NCI-H1092 treated with DMSO at 0.1 percent for 48 hours (cell line): ENCODE measurements at places on chromosomes 6 and 20.

- no peak for DNase-seq
Measured at GRCh38 chr6:14468647-14469321, 351.2 kb downstream of the CD83 start.

DNA sequence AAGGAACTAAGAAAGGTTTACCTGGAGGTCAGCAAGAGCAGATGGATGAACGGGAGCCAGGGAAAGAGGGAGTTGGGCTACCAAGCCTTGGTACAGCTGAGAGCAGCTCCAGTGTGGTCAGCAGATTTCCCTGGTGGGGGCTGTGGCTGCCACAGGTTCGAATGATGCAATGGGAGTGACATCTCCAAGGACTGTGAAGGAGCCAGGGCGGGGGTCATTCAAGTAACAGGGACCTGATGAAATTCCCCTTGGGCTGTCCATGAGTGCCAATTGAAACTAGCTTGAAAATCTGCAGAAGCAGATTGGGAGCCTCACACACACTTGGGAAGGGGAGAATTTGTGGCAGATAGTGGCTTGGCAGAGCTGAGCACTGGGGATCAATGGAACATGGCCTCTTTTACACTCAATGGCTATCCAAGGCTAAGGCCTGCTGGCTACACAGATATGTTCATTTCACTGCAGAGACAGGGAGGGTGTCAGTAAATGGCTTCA lies 247.0 kb upstream of the ECI2 start:
- no peak for DNase-seq

GRCh38 chr6:5398530-5398929 lies 137.2 kb downstream of the FARS2 start:
- DNase-seq = peak; percentile 1

- no peak for DNase-seq
Measured at GRCh38 chr20:53149890-53150205, 177.7 kb downstream of the TSHZ2 start.

DNA sequence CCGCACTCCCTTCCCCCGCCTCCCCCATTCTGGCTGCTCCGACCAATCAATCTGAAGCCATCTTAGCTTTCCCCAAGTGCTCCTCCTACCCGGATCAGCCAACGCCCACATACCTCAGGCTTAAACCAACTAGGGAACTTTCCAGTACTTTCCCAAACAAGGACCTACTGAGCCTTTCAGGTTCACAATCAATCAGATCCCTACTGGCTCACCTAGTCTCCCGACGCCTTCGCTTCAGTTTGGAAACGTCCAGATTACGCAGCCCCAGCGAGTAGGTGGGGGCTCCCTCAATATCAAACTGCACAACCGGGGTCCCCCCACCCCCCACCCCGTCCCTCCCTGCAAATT lies 432 bp downstream of the HSPA1L start:
- DNase-seq = peak; percentile 86

GRCh38 chr20:31687777-31688176 lies 34.9 kb downstream of the BCL2L1 start:
- no peak for DNase-seq

- DNase-seq = no peak
Measured at GRCh38 chr6:160000280-160000704, 31.4 kb downstream of the IGF2R start.

GRCh38 chr6:43924222-43924702 lies 154.3 kb downstream of the VEGFA start:
- peak; percentile 56 for DNase-seq

DNA sequence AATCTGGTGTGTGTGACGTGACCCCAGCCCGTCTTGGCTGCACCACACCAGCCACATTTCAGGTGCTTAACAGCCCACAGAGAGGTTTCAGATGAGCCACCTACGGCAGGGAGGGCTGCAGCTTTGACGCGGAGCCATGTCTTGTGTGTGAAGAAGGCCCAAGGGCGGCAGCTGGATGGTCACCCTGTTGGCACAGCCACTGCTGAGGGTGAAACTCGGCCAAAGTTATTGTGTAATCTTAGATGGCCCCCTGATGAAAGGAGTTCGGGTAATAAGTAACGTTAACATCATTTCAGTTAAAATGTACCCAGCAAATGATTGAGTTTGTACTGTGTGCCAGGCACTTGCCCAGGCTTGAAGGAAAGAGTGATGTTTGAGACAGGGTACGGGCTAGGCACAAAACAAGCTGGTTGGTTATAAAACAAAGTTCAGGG lies 97.2 kb downstream of the SSR1 start:
- no peak for DNase-seq

GRCh38 chr6:52045481-52045880 lies 41.9 kb downstream of the PKHD1 start:
- no peak for DNase-seq

- DNase-seq = peak; percentile 6
Measured at GRCh38 chr20:16699293-16699692, 30.5 kb upstream of the SNRPB2 start.

DNA sequence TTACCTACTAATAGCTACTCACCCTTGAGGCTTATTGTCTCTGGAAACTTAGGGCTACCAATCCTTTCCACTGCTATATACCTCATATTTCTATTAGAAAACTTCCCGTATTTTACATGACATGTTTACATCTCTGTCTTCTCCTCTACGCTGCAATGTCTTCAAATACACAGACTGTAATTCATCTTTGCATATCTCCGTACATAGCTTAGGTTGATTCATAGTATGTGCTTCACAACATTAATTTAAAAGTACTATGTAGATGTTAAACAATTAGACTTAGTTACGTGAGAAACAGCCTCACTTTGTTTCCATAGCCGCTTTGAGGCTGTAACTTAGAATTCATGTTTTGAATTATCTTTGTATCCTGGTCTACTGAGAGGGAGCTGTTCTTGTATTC lies 35.1 kb upstream of the FKBP1C start:
- no peak for DNase-seq

DNA sequence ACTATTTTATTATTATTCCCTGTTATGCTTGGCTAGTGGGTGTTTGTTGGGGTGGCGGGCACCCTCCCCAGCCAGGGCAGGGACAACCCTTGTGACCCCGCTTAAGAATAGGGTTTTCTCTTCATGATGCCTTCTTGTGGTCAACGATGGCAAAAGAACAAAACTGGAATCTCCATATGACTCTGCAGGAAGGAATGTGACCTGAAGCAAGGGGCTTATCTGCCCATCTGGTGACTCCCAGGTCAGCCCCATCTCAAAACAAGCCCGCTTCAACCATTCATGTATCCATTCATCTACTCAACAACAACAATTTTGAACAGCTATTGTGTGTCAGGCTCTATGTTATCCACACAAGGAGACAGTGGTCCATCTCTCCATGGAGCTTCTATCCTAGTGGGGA lies 30.9 kb upstream of the TGM6 start:
- DNase-seq = no peak

- DNase-seq = no peak
Measured at GRCh38 chr6:66896415-66896814, 1189.4 kb upstream of the EYS start.

DNA sequence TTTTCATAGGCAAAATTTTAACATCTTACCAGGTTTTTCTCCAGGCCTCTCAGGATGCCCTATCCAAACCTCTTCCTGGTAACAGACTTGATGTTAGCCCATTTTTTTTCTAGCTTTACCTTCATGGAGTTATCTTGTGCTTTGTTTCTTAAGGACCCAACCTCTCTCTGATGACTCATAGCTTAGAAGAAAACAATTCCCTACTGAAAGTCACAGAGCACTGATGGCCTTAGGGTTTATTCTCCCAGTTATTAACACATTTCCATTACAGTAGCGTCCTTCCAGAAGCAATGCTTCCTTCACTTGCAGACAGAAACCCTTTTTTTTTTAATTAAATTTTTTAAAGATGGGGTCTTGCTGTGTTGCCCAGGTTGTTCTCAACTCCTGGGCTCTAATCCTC lies 79.4 kb downstream of the IYD start:
- no peak for DNase-seq

- no peak for DNase-seq
Measured at GRCh38 chr6:169454204-169454871, 200.7 kb upstream of the THBS2 start.

GRCh38 chr6:11368264-11368663 lies 135.8 kb upstream of the NEDD9 start:
- DNase-seq = no peak

DNA sequence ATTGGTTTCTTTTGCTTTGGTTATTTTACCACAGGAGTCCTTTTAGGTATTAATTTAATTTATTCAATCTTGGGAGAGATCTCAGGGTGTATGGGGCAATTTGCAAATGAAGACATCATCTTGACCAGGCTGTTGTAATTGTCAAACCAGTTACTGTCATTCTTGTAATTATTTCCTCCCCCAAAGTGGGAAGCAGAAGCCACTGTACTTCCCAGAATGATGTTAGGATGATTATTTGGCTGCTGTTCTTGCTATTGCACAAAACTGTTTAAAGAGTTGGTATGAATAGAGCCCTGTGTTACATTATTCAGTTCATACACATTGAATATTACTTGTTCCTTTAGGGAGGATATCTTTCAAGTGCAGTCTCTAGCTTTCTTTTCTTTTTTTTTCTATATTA lies 1.7 kb downstream of the TAAR6 start:
- DNase-seq = no peak

DNA sequence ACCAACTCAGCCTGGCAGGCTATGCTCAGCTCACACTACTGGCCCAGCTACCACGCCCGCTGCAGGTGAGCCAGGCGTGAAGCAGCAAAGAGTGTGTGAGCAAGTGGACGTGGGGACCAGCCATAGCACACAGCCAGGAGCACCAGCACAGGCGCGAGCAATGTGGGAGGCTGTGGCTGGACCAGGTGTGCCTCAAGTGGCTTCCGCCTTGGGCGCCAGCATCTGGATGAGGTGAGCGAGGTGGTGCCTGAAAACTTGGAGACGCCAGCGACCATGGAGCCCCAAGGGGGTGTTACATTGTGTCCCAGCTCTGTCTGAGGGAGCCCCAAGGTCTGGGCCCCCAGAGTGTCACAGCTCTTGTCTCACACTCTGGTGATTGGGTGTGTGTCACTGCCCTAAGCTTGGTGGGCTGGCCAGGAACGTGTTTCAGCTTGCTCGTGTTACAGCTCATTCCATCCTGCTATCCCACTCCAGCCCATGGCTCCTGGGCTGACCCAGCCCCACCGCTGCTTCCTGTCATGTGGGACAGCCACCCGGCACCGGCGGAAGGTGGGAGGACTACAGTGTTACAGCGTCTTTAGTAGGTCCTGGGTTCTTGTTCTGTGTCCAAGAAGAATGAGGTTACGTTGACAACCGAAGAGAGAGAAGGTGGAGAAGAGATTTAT lies 508.0 kb upstream of the MMS22L start:
- DNase-seq = no peak

DNA sequence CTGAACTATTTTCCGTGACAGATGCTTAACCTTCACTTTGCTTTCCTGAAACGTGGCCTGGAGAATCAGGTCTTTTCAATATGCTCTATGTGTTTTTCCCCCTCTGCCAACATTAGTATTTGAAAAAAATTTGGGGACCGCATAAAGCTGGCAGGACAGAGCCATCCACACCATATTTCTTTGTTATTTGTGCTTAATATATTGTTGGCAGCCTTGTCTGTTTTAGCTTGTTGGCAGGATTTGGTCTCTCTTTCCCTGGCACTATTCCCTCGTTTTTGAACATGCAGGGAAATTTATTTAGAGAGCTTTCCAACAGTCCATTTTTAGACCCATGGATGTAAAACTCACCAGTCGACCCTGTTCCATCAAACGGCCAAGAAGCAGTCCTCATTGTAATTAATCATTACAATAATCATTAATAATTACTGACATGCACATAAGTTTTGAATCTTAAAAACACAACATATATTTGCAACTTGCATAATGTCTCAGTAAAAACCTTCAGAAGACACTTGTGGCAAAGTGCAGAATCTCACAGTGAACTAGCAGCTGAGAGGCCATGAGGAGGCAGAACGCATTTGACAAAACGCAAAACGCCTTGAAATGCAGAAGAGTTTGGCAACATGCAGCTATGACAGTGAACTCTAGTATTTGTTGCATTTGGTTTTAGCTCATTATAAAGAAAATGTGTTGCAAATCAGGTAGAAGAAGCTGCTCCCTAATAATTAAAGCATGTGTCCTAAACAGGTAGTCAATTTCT lies 514.2 kb downstream of the C6orf118 start:
- peak; percentile 70 for DNase-seq

DNA sequence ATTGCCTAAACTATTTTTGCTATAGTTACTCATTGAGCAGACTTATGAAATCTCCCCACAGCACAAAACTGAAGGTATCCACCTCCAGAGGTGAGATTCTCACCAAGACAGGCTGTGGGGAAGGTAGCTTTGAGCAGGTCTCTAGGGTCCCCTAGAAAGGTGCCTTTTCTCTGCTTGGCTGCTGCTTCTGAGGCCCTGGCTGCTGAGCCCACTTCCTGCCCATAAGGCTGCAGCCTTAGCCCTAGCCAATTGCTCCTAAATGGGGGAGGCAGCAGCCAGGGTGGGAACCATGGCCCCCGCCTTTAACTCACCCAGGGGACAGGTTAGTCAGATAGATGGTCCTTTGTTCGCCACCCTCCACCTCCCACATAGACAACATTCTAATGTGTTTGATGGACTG lies 3.6 kb downstream of the NT5E start:
- DNase-seq = no peak

DNA sequence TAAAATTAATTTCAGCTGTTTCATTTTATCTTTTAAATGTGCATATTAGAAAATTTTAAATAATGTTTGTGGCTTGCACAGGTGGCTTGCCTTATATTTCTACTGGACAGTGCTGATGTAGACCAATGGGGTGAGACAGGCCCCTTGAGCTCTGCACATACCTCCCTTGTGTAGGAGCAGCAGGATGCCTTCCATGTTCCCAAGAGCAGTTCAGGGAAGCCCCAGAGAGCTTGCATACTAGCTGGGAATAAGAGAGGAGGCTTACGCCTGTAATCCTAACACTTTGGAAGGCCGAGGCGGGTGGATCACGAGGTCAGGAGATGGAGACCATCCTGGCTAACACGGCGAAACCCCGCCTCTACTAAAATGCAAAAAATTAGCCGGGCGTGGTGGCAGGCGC lies 61.4 kb downstream of the RFPL4B start:
- DNase-seq = no peak

GRCh38 chr6:155219299-155219698 lies 44.5 kb upstream of the CLDN20 start:
- DNase-seq = no peak

- DNase-seq = no peak
Measured at GRCh38 chr6:66328200-66328599, 621.2 kb upstream of the EYS start.

DNA sequence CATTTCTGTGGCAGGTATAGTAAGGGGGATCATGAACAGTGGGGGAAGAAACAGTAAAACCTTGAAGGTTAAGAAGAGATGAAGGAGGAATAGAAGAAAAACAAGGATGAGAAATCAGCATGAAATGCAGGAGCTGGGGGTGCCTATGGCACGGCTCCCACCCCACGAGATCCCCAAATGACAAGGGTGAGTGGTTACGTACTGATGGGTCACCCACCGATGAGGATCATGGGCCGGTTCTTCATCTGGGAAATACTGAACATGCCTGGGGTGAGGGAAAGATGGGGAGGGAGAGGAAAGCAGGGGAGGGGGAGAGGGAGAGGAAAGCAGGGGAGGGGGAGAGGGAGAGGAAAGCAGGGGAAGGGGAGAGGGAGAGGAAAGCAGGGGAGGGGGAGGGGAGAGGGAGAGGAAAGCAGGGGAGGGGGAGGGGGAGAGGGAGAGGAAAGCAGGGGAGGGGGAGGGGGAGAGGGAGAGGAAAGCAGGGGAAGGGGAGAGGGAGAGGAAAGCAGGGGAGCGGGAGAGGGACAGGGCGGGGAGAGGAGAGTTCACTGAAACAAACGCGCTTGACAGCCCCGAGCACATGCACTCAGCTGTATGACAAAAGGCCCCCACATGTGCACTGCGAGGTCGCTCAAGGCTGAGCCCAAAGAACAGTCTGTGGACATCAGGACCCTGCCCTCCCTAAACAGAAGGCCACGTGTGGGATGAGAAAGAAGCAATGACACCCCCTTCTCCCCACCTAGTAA lies 25.3 kb downstream of the MOCS1 start:
- DNase-seq = no peak
